Liver (tissue), 10 donors: ENCODE measurements at places on chromosomes 5 and 9. TPM values are rescaled to one million over a fixed set of nuclear protein-coding genes. Genes with fewer than 3 reads are reported as not detected.

DNAH5 gene
- total RNA-seq: 14.8 TPM

- DNase-seq: no peak
These were observed 16.9 kb upstream of the PLCXD3 start for GRCh38 chr5:41527201-41527779.

DNA sequence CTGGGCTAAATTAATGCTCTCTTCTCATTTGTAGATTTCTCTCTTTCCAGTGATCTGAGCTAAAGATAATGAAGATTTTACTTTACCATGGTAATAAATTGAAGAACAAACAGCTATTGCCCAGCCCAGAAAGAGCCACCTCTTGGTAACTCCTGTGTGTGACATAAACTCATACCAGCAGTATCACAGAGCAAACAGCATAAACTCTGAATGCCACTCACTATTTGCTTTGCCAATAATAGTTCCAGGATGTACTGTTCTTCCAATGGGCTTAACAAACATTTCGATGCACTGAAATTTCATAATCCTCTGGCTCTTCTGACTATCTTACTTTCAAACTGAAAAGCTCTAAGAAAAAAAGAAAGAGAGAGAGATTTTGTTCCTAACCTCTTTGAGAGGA lies 69.8 kb upstream of the RASEF start:
- DNase-seq: no peak

DNA sequence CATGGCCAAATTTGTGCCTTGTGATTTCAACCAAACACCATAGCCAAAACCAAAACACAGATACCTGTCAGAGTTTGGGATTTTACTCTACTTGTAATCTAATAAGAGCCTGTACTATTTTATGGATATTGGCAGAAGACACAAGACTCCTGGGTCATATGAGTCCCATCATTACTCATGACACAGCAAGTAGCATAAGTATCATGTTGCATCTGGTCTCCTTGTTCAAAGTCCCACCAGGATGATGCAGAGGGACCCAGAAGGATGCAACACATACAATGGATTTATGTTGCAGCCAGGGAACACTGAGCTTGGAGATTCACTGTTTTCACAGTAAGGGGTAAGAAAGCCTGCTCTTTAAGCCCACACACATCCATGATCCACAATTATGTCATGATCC lies 13.2 kb upstream of the ACO1 start:
- no peak for DNase-seq

DNA sequence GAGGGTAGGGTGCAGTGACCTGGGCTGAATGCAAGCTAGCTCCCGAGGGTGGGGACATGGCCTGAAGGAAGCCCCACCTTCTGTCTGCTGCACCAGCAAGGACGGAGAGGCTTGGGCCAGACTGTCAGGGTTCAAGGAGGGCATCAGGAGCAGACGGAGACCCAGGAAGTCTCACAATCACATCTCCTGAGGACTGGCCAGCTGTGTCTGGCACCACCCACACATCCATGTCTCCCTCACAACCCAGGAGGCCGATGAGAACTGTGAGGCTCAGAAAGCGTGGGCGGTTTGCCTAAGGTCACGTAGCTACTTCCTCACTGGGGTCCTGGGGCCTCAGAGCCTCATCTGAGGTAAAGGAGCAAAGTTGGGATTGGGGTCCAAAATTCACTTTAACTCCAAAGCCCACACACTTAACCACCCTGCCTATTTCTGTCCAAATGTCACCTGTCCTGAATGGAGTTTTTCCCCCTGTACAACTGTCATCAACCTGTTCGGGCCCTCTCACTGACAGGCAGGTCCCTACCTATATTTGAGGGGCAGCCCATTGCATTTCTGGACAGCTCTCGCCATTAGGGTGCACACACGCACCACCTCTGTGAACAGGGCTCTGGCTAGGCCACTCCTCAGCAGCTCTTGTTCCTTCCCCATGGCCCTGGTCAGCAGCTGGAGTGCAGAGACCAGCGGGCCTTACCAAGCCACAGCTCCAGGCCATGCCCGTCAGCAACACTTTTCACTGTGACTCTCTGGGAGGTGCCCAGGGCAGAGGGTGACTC lies 3.4 kb downstream of the IL13 start:
- no peak for DNase-seq

DNA sequence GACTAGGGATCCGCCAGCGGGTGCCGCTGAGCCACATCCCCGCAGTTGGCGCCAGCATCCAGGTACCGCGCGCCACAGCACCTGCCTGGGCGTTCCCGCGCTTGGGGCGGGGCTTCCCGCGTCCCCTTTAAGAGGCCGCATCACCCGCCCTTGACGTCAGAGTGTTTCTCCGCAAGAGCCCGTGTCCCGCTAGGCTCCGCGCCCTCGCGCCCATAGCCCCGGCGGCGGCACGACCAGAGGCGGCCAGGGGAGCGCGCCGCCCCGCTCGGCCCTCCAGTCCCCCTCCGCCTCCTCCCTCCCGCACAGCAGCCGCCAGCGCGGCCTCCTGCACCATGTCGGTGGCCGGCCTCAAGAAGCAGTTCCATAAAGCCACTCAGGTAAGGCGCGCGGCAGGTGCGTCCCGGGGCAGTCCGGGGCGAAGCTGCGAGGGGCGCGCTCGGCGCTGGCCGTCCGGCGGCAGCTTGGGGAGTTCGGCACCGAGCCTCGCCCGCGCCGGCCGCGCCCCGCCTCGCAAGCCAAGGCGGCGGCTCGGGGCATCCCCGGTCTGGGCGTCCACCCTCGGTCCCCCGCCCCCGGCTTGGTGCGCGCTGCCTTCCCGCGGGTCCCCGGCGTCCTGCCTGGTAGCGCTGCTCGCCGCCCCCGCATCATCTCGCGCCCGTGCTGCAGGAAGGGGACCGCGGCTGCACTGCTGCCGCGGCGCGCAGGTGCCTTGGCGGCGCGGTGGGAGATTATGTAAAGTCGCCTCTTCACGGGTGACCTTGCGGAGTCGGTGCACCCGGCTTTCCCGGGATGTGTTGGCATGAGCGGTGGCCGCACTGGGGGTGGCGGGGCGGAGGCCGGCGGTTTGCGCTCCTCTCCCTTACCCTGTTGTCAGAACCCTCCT lies at the start of gene SH3GL2:
Gene SH3GL2, plus strand, starts transcription at position 156 of the 883 bp plus-strand sequence.
- DNase-seq: no peak
